ENCODE measurements at places on chromosomes 6 and 20.

DNA sequence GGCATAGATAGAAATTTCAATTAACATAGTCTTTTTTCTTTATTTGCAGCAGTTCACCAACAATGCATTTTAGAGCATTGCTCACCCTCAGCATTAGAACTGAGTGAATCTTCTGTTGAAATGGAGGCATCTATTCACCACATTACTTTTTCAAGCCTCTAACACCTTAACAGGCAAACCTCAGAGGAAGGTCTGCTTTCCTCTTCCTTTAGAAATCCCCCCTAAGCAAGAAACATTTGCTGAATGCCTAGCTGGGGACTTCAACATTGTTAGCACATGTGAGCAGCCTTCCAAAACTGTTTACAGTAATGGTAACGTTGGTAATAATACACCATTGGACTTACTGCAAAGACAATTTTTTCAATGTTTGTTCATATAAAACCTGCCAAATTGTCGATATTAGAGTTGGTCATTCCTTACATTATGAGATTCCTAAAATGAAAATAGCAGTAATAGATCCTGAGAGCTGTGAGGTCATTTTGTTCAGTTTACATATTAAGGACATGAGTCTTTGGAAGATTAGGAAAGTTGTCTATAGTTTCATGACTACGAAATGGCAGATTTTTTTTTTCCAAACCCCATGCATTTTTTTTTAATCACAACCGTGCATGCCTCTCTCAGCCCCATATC lies 20.6 kb upstream of the AKIRIN2 start:
- DNase-seq = no peak

DNA sequence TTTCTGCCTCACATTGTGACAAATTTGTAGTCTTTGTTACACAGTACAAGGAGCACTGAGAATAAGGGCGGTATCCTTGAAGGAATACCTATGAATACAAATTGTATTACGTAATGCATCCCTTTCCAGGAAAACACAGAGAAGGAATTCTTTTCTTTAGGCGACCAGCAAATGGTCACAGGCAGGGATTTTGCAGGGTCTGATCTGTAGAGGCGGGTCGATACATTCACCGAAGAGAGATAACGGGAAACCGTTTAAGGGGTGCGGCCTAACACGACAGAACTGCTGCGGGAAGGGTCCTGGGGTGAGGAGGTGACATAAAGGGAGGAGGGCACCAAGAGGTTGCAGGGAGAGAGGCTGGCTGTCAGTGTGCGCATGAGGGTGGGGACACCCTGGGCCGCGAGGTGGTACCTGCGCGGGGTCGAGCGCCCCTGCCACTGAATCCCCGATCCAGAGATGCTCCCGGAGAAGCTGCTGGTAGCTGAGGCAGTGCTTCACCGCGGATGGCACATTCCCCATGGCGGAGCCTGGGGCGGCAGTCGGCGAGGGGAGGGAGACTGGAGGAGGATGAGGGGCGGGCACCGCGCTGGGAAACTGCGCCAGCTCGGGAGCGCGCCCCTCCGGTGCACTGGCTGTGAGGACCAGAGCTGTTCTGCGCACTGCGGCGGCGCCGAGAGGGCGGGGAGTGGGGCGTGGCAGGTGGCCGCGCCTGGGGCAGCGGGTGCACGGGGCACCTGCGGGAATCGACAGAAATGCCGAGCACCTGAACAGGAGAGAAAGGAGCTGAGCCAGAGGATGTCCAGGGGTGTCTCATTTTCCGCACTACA lies at the start of gene HMGCLL1:
Gene HMGCLL1 (minus strand): TSS at position 656 of the 827 bp plus-strand sequence. CDS start 137 bp downstream, at position 519.
- peak; percentile 69 for DNase-seq

DNA sequence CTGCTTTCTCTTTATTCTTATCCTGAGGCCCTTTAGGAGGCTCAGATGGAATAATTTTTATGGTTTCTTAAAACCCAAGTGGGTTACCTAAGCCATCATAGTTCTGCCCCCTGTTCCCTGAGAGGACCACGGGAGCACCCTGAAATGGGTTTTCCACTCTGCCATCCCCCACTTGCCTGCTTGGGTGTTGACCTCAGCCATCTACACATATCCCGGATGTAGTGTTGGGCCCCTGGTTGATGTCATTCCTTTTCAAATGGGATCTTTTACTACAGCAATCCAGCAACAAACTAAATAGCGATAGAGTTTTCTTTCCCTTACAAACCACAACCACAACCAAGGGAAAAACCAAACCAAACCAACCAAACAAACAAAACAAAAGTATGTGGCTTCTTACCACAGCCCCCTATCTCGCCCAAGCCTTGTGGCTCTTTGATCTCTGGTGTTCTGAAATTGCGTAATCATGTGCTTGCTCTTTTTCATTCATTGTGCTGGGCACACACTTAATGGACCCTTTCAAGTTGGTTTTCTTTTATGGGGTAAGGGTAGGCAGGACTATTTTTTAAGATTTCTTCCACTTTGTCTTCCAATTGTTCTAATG lies 154.9 kb downstream of the ESR1 start:
- DNase-seq = no peak

GRCh38 chr6:89311853-89312531 lies 3.1 kb downstream of the GABRR2 start:
- peak; percentile 12 for DNase-seq

- no peak for DNase-seq
Observed at GRCh38 chr6:99132026-99132635, 184.4 kb upstream of the FBXL4 start.

DNA sequence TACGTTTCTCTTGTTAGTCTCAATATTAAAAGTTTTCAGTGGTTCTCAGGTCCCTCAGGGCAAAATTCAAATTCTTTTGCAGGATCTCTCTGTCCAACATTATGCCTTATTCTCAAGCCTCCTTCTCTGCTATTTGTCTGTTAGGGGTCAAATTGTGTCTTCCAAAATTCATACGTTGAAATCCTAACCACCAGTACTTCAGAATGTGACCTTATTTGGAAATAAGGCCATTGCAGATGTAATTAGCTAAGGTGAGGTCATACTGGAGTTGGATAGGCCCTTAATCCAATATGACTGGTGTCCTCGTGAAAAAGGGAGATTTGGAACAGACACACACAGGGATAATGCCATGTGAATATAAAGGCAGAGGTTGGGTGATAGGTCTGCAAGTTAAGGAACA lies 64.1 kb upstream of the ADGRF1 start:
- no peak for DNase-seq

DNA sequence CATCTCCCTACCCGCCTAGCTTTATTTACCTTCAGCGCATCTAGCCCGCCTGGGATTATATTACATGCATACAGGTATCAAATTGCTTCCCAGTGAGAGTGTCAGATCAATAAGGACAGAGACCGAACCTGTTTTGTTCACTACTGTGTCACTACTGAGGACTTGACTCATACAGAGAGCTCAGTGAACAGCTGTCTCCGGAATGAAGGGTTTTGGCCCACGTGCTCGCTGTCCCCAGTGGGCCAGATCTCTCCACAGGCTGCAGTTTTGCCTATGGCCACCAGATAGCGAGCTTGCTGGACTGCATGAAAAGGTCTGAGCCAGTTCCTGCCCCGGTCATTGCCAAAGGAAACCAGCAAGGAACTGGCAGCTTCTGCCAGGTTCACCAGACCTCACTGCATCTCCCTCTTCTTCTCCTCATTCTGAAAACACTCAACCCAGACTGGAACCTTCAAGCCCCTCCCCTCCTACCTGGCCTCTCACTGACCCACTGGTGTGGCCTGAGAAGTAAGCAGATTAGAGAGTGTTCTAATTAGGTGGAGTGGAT lies 150.8 kb downstream of the ZMYND8 start:
- DNase-seq = peak; percentile 87

DNA sequence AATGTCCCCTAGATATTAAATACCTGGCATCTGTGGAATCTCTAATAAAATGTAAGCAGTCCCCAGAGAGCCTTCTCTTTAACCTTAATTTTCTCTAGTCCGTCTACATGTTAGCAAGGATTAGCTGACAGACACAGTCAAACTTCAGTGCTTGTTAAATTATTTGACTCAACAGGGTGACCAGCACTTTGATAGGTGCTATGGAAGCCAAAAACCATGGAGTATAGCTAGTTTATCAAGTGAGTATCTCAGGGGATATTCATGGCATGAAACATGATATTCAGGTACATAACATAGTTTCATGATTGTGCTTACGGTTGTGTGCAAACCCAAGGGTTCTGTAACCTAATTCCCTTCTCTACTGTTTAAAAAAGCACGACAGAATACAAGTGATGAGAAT lies 3.9 kb downstream of the RHAG start:
- no peak for DNase-seq

DNA sequence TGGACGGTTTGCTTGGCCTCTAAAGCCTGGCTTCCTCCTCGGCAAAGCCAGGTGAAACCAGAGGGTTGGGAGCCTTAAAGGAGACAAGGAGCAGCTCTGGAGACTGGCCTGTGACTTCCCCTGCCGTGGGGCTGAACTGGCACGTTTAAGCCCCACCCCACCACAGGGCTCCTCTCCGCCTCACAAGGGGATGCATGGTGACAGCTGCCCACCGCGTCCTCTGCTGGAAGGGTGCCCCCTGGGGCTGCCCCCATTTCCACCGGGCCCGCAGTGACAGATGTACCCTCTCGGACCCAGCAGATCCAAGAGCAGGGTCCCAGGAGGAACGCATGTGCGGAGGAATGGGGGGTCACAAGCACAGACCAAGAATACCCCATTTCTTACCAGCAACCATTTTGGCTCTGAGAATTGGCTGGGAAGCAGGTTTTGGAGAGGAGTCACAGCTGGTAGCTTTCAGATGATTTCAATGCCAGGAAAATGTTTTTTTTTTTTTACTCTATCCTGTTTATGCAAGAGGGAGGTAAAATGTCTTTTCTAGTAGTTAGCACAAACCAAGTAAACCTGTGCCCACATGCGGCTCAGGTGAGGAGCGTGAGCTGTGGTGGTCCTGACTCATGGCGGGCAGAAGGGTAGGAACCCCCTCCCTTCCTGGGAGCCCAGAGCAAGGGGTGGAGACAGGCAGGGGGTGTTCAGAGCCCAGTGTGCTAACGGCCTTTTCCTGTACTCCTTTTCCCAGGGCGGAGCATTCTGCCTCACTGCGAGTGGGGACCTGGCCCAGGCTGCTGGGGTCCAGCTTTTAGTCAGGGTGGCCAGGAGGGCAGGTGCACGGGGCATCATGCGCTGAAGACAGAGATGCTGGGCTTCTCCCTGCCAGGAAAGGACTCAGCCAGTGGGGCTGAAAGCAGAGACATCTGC lies 33.0 kb downstream of the FRMD1 start:
- no peak for DNase-seq

DNA sequence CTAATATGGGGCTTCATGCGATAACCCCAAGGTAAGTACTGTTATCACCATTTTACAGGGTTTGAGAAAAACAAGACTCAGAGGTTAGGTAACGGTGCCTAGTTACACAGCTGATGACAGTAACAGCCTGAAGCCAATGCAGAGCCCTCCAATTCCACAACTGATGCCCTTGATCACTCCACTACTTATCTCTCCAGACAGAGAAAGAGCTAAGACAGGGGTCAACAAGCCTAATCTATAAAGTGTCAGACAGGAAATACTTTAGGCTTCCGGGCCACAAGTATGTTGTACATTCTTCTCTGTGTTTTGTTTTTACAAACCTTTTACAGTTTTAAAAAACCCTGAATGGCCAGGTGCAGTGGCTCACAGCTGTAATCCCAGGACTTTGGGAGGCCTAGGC lies 50.9 kb downstream of the MAP7 start:
- DNase-seq = no peak

DNA sequence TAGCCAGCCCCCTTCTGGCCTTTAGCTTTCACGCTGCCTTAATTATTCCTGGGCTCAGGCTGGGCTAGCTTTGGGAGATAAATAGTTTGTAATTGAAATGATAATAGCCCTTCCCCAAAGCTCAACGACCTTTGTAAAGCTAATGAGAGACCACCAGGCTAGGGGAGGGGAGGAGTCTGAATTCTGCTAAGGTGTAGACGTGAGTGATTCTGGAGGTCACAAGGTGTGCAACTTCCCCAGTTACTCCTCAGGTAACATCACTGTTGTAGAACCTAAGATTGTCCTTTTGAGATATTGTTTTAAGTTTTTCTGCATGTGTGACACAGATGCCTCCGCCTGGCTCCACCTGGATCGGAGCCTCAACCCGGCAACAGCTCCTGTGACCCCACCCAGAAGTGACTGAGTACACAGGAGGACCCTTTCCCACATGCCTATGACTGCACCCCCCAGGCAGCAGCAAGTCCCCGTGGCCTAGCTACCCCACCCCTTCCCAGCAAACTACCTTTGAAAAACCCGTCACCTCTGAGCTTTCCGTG lies 5.8 kb upstream of the GPR31 start:
- no peak for DNase-seq

- no peak for DNase-seq
Observed at GRCh38 chr20:37742131-37742530, 48.3 kb downstream of the CTNNBL1 start.

DNA sequence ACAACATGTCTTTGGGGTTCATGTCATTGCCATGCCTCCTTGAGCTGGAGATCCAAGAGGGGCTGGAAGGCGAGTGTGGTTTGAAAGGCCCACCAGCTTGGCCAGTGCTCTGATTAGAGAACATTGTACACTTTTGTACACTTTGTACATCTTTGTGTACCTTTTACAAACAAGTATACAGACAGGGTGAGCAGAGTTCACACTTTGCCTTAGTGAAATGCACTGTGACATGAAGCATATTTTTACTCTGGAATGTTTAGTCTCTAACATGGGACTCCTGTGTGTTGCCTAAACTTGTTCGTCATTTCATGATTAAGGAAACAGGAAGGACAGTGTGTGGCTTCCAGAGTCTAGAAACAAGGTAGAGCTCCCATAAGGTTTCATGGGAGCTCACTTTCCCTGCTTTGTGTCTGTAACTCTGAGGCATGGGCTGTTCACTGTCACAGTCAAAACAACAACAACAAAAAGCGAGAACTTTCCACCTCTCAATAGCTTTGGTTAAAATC lies 225.8 kb upstream of the SOX4 start:
- DNase-seq = no peak

GRCh38 chr20:43686820-43687219 lies 19.9 kb downstream of the MYBL2 start:
- DNase-seq = no peak

- no peak for DNase-seq
Observed at GRCh38 chr6:161301338-161301737, 27.5 kb upstream of the AGPAT4 start.

- DNase-seq = no peak
Observed at GRCh38 chr6:46217671-46218131, 46.9 kb upstream of the ENPP5 start.

GRCh38 chr20:45039475-45039820 lies 61.5 kb downstream of the KCNS1 start:
- DNase-seq = no peak

GRCh38 chr20:63567136-63567385 lies 7.0 kb downstream of the HELZ2 start:
- DNase-seq = no peak

- no peak for DNase-seq
Observed at GRCh38 chr6:40146902-40147301, 212.6 kb upstream of the MOCS1 start.

GRCh38 chr6:133568970-133569889 lies 319.7 kb upstream of the TCF21 start:
- peak; percentile 58 for DNase-seq

GRCh38 chr6:143872201-143872600 lies 7.9 kb downstream of the ZC2HC1B start:
- no peak for DNase-seq

- no peak for DNase-seq
Observed at GRCh38 chr6:151236668-151237401, 2.9 kb upstream of the AKAP12 start.

GRCh38 chr6:119444642-119445557 lies 95.3 kb upstream of the MAN1A1 start:
- DNase-seq = no peak

GRCh38 chr6:119090256-119090655 lies 11.8 kb upstream of the FAM184A start:
- no peak for DNase-seq

GRCh38 chr20:42204109-42204660 lies 586.0 kb upstream of the CHD6 start:
- peak; percentile 57 for DNase-seq
